Adipose tissue (tissue), 3 donors: ENCODE measurements at places on chromosomes 2 and 18. TPM values are rescaled to one million over a fixed set of nuclear protein-coding genes. Genes with fewer than 3 reads are reported as not detected.

Gene CARF
- 2.2 TPM for polyA plus RNA-seq

Gene LIMS3
- 2.1 TPM for polyA plus RNA-seq

Gene GTF2A1L
- 0.03 TPM for polyA plus RNA-seq

Gene AOX1
- 181 TPM for polyA plus RNA-seq

Gene DES
- 25.4 TPM for polyA plus RNA-seq

Gene NOL4
- not detected for polyA plus RNA-seq

Gene AQP4
- polyA plus RNA-seq = 0.52 TPM

Gene BOLL
- polyA plus RNA-seq = not detected

Gene UBXN2A
- 2.8 TPM for polyA plus RNA-seq

Gene RNPEPL1
- 53.8 TPM for polyA plus RNA-seq

Gene GALR1
- 0.01 TPM for polyA plus RNA-seq

Gene TANK
- 58.8 TPM for polyA plus RNA-seq

Gene LBX2
- 1.4 TPM for polyA plus RNA-seq

Gene CCDC121
- polyA plus RNA-seq = 1.7 TPM

Gene C2orf78
- not detected for polyA plus RNA-seq
